ENCODE measurements at places on chromosomes 2 and 18.
A peak's percentile ranks its signal among the peaks of the same experiment; 100 is the strongest.

- DNase-seq: no peak
These were observed 639.8 kb upstream of the ZEB2 start for GRCh38 chr2:145159676-145160075.

- DNase-seq: no peak
These were observed 69.0 kb downstream of the DDX1 start for GRCh38 chr2:15660491-15661294.

DNA sequence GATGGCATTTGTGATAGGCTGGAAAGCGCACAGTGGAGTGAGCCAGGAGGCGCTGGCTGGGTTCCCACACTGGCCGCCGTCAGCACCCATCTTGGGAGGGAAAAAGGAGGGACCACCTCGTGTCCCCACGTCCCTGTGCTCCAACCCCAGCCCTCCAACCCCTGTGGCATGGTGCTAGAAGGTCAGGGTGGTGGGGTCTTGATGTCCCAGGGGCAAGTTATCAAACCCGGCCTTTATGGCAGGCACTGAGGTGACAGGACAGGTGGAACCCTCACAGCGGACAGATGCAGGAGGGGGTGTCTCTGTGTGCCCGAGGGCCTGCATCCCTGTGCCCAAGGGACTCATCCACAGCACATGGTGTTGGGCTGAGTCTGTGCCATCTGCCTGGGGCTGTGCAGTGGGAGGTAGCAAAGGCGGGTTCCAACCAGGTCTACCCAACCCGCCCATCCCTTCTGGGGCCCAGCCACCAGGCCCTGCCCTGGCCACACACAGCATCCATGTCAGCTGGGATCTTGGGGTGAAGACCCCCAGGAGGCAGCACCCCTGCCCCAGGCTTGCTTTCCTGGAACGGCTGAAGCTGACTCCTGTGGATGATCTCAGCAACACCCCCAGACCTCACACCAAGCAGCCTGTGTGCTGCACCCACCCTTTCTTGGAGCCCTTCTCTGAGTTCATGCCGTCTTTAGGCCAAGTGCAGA, 246.1 kb downstream of the NDUFA10 start:
- DNase-seq: no peak

DNA sequence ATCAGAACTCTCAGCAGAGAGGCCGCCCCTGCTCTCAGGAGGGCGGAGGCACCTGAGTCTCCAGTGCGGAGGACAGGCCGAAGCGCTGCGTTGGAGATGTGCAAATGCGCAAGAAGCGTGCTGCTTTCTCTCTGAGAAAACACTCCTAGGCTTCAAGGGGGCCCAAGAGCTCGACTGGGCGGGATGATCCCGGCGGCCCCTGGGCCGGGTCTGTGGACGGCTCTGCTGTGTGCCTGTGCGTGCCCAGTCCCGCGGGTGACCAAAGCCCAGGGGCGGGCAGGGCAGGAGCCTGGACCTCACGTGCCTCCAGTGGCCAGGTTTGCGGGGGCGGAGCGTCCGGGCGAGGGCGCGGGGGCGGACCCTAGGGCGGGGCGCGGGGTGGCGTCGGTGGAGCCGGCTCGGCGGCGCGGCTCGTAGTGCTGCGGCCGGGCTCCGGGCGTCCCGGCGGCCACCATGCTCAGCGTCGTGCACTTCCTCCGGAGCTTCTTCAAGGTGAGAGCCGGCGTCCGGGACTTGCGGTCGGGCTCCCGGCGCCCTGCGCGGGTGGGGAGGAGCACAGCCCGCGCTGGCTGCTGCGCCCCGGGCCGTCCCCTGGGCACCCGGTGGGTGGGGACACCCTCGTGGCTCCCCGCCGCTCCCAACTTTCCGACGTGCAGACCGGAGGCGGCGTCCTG, at the start of gene ARHGEF4:
Gene ARHGEF4, plus strand, starts transcription at position 414 of the 674 bp plus-strand sequence. Its CDS starts 40 bp downstream, at position 454.
- no peak for DNase-seq

DNA sequence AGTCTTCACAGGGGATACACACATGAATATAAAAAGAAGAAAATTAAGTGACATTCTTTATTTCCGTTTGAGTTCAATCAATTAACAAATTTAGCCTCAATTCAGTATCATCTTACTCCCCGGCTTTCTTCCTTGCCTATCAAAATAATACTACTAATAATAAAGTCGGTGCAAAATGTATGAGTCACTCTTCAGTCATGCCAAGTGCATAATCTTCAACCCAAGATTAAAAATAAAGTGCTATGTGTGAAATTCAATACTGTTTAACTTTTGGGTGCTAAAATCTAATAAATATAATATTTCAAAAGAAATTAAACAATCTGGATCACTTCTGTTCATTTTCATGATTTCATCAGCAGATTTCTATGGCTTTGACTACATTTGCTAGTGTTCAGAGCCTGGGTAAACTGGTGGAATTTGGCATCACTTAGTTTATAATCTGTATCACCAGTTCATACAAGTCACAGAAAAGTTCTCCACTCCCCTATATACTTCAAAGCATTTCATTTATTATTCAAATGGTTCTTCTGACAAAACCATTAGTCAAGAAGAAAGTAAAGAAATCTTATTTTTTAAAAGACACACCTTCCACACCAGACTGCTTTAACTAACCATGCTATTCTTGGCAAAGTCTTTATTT, 183.6 kb downstream of the THADA start:
- no peak for DNase-seq

DNA sequence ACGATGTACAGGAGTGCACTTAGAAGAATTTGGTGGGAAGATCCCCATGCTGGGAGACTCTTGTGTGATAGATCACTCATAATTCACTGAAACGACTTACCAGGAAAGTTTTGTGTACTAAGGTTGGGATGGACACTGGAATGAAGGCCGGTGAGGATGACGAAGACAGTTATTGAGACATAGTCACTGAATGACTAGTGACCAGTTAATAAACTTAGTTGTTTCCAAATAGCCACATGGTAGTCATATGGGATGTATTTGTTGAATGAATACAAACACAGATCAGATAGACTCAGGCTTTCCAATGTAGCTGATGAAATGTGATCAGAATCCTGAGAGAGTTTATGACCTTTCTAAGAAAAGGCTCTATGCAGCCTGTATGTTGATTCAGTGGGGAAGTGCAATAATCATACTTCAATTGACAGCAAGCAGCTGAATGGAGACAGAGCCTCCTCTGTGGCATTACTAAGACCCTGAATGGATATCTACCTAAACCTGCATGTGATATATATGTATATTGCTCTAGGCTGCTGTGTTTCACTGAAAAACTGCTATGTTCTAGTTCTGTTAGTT, 20.4 kb downstream of the GDF7 start:
- no peak for DNase-seq

- no peak for DNase-seq
These were observed 140.6 kb downstream of the EPHA4 start for GRCh38 chr2:221431477-221431876.

GRCh38 chr2:8543383-8544170, 138.3 kb upstream of the ID2 start:
- DNase-seq: peak; percentile 47

DNA sequence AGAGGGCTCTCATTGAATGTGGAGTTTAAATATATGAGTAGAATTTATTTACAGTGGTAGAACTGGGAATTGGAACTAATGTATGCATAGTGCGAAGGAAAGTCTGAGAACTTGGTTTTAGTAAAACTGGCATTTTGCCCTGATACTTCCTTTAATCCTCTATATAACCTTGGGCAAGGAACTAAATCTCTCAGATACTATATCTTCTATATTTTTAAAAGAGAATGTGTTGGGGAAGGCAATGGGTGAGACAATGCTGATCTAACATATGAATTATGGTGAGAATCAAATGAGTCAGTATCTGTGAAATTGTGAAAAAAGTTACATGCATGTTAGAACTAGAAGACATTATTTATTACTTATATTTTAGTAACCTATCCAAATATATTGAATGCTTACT, 2109.4 kb upstream of the PIK3C3 start:
- DNase-seq: no peak

DNA sequence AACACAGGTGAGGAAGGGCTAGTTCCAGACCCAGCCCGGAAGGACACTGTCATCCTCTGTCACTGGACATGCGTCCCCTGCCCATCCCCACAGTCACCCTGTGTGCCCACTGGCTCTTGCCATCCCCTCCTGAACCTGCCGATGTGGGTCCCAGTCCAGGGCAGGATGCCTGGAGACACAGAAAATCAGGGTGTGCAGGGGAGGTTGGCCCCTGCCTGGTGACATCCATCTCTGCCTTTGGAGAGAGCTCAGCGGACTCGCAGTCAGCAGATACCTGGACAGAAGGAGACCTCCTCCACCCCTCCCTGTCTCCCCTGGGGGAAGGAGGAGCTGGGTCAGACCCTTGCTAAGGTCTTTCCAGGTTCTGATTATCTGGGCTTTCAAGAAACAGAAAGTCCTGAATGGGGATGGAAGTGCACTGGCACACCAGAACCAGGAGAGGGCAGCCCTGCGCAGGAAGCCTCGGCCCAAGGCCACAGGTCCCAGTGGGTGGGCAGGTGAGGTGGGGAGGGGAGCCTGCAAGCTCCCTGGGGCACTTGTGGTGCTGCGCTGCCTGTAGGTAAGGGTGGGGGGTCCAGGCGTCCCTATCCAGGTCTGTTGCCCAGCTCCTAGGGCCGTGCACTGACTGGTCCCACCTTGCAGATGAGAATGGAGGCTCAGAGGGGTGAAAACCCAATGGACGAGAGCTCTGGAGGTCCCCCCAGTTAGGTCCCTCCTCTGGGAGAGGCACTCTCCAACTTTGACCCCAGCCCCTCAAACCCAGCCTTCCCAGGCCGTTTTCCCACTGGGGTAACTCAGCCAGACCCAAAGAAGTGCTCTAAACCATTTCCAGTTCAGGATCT, 9.7 kb upstream of the OTOS start:
- DNase-seq: peak; percentile 6

GRCh38 chr2:23425338-23425871, 40.4 kb downstream of the KLHL29 start:
- no peak for DNase-seq
